ENCODE measurements at places on chromosomes 6 and 20.

DNA sequence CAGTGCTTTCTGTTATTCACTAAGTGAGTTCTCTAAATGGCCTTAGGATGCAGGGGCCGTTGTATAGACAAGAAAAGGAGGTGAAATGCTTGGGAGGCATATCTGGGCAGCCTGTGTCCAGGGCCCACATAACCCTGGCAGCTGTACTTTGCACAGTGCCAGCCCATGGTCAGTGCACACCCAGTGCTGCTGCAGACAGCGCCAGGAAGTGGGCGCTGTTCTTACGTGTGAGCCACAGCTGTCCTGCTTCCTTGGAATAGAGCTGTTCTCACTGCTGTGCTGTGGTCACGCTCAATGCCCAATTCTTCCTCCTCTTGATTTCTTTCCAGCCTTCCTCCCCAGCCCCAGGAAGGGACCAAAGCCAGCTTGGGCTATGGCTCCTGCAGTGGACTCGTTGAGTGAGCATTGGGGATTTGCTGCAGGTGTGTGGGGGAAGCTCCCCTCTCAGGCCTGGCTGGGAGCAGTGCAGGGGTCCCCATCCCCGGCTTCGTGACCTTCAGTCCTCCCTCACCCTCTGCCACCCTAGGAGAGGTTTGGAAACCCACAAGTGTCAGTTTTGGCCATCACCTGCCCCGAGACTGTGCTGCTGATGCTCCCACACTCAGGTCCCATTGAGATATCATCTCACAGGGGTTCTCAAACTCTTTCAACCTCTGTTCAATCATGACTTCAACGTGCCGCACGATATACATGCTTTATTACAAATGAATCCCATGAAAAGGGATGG, 246.8 kb upstream of the EXOC2 start:
- DNase-seq = no peak

DNA sequence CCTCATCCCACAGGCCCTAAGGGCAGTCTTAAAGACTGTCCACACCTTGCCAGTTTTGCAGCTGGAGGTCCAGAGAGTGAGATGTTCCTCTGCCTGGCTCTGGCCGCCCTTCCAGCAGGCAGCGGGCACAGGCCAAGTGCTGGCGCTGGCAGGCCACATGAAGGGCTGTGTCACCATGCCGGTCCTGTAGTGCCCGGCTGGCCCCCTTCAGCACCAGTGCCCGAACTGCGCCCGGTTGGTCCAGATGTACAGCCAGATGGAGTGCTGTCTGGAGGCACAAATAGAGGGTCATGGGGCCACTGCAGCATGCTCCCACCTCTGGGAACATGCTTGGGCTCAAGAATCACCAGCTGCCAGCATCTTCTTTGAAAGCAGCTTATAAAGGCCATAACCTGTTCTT, 3.8 kb downstream of the NFKBIE start:
- no peak for DNase-seq

- no peak for DNase-seq
Observed at GRCh38 chr6:135358985-135359384, 138.6 kb downstream of the AHI1 start.

- no peak for DNase-seq
Observed at GRCh38 chr6:87913974-87914373, 133.7 kb upstream of the SPACA1 start.

DNA sequence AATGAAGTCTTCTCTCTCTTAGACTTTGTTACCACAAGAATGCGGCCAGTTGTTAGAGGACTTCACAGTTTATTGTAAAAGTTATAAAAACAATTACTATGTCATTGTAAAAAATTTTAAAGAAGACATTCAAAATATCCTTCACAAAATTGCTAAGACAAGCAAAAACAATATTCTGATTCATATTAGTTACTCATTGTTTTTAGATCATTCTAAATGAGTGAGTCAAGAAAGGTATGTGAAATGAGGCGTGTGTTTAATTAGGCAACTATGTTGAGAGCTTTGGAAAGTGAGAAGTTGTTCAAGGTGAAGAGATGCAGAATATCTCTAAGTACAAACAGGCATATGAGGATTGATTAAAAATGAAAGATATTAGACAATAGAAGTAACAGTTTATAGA, 875.3 kb downstream of the EYS start:
- no peak for DNase-seq

GRCh38 chr20:25044261-25044560, 13.7 kb downstream of the ACSS1 start:
- no peak for DNase-seq

DNA sequence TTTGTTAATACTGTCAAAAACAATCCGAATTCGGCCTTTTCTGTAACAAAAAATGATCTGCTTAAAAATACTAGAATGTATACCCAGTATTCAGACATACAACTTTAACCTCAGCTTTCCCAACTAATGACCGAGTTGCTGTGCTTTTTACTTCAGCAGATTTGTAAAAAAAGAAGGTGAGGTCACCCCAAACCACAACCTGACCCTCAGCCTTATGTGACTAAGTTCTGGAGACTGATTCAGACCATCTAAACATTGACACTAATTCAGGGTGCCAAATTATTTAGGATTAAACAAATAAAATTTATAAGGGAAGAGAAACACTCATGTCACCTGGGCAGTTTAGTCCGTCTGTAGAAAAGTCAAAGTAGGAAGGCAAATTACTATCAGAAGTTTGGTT, 7.7 kb downstream of the CCN6 start:
- no peak for DNase-seq

DNA sequence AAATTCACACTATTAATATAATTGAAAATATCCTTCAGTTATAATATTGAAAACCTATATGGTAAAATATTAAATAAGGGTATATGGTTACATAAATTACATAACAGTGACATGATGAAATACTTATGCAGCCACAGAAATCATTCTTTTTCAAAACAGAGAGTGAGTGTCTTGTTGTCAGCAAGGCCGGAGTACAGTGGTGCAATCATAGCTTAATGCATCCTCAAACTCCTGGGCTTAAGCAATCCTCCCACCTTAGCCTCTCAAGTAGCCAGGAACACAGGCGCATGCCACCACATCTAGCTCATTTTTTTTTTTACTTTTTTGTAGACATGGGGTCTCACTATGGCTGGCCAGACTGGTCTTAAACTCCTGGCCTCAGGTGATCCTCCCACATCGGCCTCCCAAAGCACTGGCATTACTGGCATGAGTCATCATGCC, 40.4 kb downstream of the FAM8A1 start:
- DNase-seq = no peak

GRCh38 chr6:69894578-69895347, 28.4 kb downstream of the COL19A1 start:
- peak; percentile 24 for DNase-seq

DNA sequence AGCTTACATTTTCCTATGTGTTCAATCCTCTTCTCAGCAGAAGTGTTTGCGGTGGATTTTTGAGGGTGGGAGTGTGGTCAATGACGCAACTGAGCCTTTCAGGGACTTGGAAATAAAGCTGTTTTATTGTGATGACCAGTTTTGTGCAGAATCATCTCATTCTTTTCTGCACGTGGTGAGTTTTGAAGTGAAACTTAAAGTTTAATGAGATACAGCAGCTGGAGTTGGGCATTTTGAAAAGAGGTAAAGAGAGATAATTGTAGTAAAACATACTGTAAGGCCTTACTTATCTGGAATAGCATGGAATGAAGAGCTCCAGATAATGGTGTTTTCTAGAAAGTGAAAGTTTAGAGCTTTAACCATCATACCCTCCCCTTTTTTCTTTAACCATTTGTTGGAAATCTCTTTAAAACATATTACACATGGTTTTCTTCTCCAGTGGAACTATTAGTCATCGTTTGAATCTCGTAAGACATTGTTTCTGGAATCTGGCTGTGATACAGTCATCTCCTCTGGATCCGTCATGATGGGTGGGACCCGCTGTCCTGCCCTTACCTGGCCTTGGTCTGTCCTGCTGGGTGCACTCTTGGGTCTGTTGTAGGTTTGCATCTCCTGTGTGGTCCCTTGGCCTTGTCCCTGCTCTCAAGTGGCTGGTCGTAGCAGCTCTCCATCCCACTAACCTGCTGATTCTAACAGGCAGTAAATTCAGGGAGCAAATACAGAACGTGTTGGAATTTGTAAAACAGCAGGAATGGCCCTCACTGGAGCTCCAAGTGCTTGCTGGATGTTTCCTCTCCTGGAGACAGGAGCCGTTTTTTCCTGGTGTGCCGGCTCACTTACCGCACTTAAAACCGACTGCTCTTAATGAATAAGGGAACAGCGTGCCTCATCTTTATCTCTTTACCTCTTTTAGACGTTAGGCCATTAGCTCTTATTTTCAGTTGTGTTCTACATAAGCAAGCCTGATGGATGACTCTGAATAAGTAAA, 29.8 kb downstream of the UST start:
- DNase-seq = peak; percentile 64

GRCh38 chr6:142262231-142262630, 39.6 kb upstream of the ADGRG6 start:
- DNase-seq = no peak

GRCh38 chr20:36144336-36144735, 10.2 kb upstream of the EPB41L1 start:
- DNase-seq = no peak

GRCh38 chr20:48957053-48957481, 35.6 kb downstream of the ARFGEF2 start:
- DNase-seq = no peak

- no peak for DNase-seq
Observed at GRCh38 chr6:90495216-90495817, 91.6 kb downstream of the MAP3K7 start.

GRCh38 chr6:36840432-36841403, 1.5 kb upstream of the CPNE5 start:
- DNase-seq = peak; percentile 66

- DNase-seq = no peak
Observed at GRCh38 chr20:14918976-14919375, 581.6 kb upstream of the FLRT3 start.

GRCh38 chr6:43263314-43264178, 20.3 kb downstream of the TTBK1 start:
- peak; percentile 82 for DNase-seq

GRCh38 chr6:340991-341827, 48.9 kb downstream of the DUSP22 start:
- DNase-seq = peak; percentile 58

- DNase-seq = peak; percentile 49
Observed at GRCh38 chr20:3406481-3407039, 909 bp downstream of the DNAAF9 start.

- no peak for DNase-seq
Observed at GRCh38 chr20:11170565-11170964, 496.8 kb upstream of the JAG1 start.

GRCh38 chr6:166275714-166276166, 32.5 kb downstream of the PRR18 start:
- DNase-seq = peak; percentile 80

GRCh38 chr6:14265049-14266021, 147.8 kb downstream of the CD83 start:
- no peak for DNase-seq

GRCh38 chr6:56752534-56752933, 109.8 kb upstream of the DST start:
- no peak for DNase-seq

GRCh38 chr20:52738081-52738480, 234.1 kb upstream of the TSHZ2 start:
- no peak for DNase-seq

DNA sequence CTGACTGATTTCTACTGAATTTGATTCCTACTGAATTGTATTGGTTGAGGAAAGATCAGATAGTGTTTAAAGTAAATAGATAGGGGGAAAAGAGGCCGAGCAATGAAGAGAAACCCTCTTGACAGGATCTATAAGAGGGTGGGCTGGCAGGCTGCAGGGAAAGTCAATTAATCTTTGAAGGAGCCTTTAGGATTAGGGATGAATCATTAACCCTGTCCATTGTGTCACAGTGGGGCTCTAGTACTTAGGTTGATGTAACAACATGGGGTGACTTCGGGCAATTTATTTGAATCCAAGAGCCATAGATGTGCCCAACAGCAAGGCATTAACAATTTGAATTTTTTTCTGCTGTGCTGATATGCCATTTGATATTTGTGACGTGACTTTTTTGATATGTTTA, 7.5 kb downstream of the RFX6 start:
- DNase-seq = no peak

GRCh38 chr20:44780226-44780625, 30.1 kb downstream of the RIMS4 start:
- DNase-seq = peak; percentile 44

GRCh38 chr6:10465629-10466499, 51.0 kb upstream of the TFAP2A start:
- DNase-seq = no peak

GRCh38 chr6:114605656-114606055, 262.8 kb upstream of the HS3ST5 start:
- DNase-seq = no peak
